ENCODE measurements at places on chromosomes 3 and 15. TPM values are rescaled to one million over a fixed set of nuclear protein-coding genes. Genes with fewer than 3 reads are reported as not detected.

The RAB5A gene
- 67.4 TPM for total RNA-seq

The PLEKHO2 gene
- total RNA-seq: 25.0 TPM

DNA sequence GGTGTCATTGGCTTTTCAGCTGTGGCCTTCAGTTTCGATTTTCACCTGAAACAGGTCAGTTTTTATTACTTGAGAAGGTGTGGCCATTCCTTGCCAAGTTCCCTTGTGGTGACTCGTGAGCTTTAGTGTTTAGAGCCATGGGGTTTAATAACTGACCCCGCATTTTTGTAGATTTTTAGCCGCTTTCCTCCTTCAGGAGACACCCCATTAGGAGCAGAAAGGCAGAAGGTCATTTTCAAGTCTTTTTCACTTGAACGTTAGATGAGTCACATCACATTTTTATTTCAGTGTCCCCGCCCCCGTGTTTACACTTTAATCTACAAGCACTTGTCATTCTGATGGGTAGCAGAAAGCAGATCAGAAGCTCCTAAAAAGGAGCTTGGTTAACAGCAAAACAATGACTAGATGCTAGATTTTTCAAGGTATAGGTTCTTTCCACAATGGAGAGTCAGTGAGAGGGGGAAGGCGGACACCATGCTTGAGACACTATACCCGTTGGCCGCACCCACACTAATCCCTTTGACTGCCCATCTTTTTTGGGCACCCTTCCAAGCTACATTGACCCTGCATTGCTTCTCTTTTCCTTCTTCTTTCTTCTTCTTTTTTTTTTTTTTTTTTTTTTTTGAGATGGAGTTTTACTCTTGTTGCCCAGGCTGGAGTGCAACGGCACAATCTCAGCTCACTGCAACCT is 132.7 kb downstream of the GHSR start:
- peak overlapping the region; percentile 37 for H3K4me3 ChIP-seq
- H3K36me3 ChIP-seq: peaks cover 62% of the 10 kb centered on the region
- DNase-seq: peak; percentile 68

The CPLX3 gene
- total RNA-seq: not detected

DNA sequence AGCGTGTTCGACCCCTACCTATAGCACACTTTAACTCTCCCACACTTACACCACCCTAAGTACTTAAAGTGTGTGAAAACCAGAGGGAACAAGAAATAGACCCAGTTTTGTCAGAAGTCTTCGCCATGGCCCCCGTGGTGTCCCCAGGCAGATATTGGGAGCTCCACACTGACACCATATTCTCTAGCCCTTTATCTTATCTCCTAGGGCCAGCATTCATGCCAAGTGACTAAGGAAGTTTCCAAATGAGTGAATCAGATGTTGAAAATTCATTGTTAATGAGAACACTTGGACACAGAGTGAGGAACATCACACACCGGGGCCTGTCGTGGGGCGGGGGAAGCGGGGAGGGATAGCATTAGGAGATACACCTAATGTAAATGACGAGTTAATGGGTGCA is 31.8 kb downstream of the P3H2 start:
- peak overlapping the region; percentile 52 for H3K27ac ChIP-seq
- H3K4me3 ChIP-seq: no peak overlapping the region
- H3K4me1 ChIP-seq: peaks cover 74% of the 10 kb centered on the region
- no peak for DNase-seq

GRCh38 chr3:71515636-71516365 is 67.7 kb downstream of the FOXP1 start:
- H3K27me3 ChIP-seq: no peaks in the 10 kb centered on the region
- DNase-seq: no peak
- no peak overlapping the region for H3K27ac ChIP-seq
- H3K36me3 ChIP-seq: no peaks in the 10 kb centered on the region
- H3K4me3 ChIP-seq: no peak overlapping the region

GRCh38 chr15:60396958-60397771 is 621 bp downstream of the ANXA2 start:
- H3K4me1 ChIP-seq: peaks cover 73% of the 10 kb centered on the region
- H3K27ac ChIP-seq: peak overlapping the region; percentile 99
- H3K27me3 ChIP-seq: peaks cover 41% of the 10 kb centered on the region
- DNase-seq: peak; percentile 72

DNA sequence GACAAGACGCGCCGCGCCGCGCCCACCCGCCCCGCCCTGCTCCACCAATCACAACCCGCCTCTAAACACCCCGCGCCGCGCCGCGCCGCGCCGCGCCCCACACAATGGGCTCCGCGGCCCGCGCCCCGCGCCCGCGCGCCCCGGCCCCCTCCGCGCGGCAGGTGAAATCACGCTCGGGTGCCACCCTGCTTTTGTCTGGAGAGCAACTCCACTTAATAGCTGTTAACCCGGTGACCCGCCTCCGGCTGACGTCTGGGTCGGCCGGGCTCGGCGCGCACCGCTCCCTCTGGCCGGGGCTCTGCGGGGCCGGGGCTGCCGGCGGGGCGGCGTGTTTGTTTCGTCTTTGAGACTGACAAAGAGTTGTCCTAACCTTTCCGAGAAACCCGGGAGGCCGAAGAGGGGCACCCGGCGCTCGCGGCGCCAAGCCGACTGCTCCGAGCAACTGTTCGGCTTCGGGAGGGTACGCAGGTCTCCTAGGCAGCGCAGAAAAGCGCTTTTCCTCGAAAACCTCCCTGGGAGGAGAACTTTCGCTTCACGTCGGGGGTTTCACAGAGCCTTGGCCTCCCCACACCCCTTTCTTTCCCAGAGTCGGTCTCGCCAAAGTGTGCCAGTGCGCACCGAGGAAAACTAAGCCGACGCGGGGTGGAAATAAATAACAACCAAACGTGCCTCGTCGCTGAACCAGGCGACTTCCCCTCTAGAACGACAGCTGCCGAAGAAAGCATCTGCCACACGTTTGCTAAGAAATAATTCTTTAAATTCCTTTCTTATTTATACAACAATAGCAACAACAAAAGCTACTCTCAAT is 518.4 kb downstream of the FOXP1 start:
- H3K27me3 ChIP-seq: no peaks in the 10 kb centered on the region
- H3K4me1 ChIP-seq: peaks cover 28% of the 10 kb centered on the region
- DNase-seq: no peak
- H3K36me3 ChIP-seq: peaks cover 19% of the 10 kb centered on the region
- peak overlapping the region; percentile 92 for H3K27ac ChIP-seq
- H3K4me3 ChIP-seq: peak overlapping the region; percentile 91

The B2M gene
- total RNA-seq: 782 TPM

The ZNF660 gene
- total RNA-seq: 0.05 TPM
